Omental fat pad (tissue), 4 donors: ENCODE measurements at places on chromosomes 12 and 14. TPM values are rescaled to one million over a fixed set of nuclear protein-coding genes. Genes with fewer than 3 reads are reported as not detected.

The TMEM121 gene
- 4.3 TPM for total RNA-seq

The BEGAIN gene
- total RNA-seq: 8.6 TPM

- no peak for DNase-seq
These were observed 25.1 kb upstream of the ATP2B1 start for GRCh38 chr12:89733579-89734201.

GRCh38 chr12:105357162-105357691 lies 26.7 kb downstream of the C12orf75 start:
- no peak for DNase-seq

DNA sequence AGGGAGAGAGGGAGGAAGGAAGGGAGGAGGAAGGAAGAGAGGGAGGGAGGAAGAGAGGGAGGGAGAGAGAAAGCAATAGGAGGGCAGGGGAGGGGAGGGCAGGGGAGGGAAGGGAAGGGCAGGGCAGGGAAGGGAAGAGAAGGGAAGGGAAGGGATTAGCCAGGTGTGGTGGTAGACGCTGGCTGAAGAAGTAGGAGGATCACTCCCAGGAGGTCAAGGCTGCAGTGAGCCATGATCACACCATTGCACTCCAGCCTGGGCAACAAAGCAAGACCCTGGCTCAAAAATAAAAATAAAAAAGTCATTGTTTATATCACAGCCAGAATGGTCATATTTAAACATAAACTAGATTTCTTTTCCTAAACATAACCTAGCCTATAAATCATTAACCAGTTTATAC lies 20.4 kb upstream of the EEA1 start:
- no peak for DNase-seq

DNA sequence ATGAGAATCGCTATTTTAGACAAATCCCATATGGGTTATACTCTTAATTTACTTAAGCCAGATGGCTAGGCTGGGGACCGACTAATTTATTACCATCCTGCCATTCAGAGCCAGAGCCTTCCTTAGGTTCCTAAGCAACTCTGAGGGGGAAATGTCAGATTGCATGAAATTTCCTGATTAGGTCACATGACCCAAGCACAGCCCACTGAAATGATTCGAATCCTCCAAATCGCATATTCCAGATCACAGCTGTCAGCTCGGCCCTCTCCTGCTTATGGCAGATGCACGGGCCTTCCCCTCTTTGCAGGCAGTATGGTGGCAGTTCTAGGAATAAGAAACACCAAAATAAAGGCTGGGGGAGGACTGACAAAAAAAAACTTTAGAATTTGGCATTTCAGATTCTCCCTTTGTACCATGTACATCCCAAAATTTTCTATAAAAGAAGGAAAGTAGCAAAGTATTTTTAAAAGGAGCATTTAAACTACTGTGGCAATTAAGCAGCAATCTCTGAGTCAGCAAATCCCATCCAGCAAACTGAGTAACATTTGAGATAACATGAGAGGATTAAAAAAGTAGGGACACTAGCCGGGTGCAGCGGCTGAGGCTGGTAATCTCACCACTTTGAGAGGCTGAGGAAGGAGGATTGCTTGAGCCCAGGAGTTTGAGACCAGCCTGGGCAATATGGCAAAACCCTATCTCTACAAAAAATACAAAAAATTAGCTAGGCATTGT lies 30.5 kb upstream of the NUDT4 start:
- DNase-seq: no peak
